ENCODE measurements at places on chromosomes 12 and 14.
A peak's percentile ranks its signal among the peaks of the same experiment; 100 is the strongest.

DNA sequence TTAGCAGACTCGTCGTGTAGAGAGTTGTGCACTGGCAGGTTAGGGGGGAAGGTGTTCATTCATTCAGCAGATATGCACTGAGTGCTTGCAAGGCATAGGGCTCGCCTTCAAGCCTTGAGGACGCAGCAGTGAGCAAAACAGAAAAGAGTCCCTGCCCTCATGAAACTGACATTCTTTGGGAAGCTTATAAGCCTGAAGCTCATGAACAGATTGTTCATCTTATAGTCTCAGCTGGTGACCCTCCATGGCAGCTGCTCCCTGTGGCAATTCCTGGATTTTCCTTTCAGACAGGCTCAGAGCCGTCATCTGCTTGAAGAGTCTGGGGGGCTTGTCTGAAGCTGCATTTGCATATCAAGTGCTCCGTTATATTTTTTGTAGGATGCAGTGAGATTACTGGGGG is 148.4 kb downstream of the PRKCH start:
- DNase-seq = no peak

DNA sequence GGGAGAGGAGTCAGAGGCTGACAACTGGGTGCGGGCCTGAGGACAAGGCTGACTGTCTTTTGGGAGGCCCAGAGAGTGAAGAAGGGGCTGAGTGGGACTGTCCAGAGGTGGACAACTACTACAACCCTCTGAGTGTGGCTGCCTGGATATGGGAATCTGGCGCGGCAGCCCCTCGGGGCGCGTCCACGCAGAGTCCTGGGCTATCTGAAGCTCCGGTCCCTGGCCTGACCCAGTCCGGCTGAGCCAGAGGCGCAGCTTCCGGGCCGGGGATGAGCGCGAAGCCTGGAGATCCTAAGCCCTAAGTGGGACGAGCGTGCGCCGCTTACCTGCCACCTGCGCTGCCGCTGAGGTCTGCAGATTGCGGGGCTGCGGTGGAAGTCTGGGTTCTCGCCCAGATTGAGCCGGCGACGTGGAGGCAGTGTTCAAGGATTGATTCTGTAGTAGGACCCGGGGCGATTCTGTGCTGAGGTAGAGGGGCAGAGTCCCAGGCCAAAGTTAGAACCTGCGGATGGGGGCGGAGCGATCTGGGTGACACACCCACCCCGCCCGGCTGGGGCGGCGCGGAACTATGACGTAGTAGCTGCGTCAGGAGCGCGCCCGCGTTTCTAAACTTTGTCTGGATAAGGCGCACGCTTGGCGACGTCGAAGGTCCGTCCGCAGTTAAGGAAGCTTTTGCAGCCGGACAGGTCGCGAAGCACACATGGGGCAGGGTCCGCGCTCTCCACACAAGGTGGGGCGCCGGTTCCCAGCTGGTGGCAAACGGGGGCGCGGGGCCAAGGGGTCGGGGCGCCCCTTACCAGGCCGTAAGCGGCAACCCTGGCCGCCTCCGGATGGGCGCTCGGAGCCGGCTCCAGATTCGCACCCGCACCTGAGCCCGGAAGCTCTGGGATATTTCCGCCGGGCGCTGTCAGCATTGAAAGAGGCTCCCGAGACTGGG is at the start of the genes DHRS1 and NOP9:
DHRS1 (minus strand) TSS at position 526 of the 937 bp plus-strand sequence. CDS start 674 bp downstream, outside the sequence.
NOP9 (plus strand) TSS at position 596 of the 937 bp plus-strand sequence; CDS start at position 701, 105 bp downstream.
- peak; percentile 89 for DNase-seq

- DNase-seq = no peak
Observed at GRCh38 chr14:63237791-63238190, 33.5 kb downstream of the RHOJ start.

DNA sequence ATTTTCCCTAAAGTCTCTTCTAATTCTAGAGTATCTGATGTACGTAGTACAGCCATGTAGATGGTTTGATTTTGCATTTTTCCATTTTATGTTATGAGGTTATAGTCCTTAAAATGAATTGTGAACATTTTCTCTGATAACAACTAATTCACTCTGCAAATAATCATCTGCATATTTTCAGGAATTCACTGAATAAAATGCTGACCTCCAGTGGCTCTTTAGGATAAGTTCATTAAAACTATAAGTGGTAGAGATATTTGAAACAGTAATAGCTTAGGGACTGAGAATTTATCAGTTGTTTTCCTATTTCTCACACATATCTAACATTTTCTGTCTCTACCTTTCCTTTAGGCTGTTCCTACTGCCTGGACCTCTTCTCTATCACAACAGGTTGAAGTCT is 4.4 kb downstream of the MSRB3 start:
- DNase-seq = no peak

DNA sequence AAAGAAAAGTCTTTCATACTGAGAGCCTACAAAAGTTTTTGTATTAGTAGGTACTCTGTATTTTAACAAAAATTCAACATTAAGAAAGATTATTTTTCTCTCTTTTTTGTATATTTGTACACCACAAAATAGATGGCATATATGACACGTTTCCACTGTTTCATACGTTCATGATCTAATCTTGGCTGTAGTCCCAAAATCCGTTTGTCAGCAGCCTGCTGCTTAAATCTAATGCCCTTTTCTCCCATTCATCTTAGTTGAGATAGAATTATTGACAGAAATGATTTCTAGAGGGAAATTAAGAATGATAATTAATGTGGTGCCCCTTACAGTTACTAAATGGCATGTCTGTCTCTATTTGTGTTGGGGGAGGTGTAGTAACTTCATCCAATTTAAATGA is 140.7 kb upstream of the NOVA1 start:
- no peak for DNase-seq

- DNase-seq = no peak
Observed at GRCh38 chr12:110998165-110998564, 77.8 kb upstream of the MYL2 start.

GRCh38 chr14:103545915-103546651 is 16.4 kb downstream of the BAG5 start:
- DNase-seq = no peak

GRCh38 chr12:16155938-16156337 is 121.5 kb downstream of the SLC15A5 start:
- DNase-seq = no peak

GRCh38 chr12:85466890-85467289 is 186.9 kb downstream of the ALX1 start:
- DNase-seq = no peak

- no peak for DNase-seq
Observed at GRCh38 chr12:126492181-126492580, 1426.9 kb downstream of the AACS start.

DNA sequence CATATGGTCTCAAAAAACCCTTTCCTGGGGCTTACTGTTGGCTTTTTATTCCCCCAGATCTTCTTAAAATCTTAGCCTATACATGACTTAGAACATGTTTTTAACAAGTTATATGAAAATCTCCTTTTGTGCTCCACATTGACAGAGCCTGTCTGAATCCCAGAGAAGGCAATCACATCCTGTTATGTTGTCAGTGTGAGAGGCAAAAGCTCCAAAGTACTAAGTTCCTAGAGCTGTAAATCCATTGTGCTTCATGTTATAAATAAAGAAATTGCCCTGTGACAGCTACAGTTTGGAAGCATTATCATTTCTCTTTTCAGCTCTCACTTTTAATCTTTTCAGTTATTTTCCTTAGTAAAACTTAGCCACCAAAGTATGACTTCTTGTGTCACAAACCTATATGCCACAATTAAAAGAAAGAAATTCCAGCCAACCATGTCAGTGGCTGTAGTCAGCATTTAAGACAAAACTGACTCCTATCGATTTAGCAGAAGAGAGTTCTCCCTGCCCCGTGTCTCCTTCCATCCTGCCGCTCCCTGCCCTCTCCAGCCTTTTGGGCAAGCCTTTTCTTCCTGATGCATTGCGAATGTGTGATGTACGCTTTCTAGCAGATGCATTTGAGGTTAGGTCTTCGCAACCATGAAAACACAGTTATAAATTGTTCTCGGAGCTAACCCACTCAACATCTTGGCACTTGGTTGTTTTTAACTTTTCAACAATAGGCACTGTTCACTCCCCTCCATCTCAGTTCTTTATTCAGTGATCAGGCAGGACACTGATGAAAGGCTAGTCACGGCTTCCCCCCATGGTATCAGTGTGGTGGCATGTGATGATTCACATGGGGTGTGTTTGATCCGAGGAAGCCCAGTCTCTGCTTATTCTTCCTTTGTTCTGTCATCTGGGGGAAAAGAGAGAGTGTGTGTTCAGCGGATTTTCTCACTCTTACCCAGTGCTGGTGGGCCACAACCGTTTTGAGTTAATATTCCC is 143.5 kb downstream of the SSPN start:
- DNase-seq = no peak

- DNase-seq = no peak
Observed at GRCh38 chr12:44847403-44847802, 28.7 kb downstream of the NELL2 start.

GRCh38 chr12:131280426-131280825 is 326.7 kb downstream of the ADGRD1 start:
- DNase-seq = no peak

DNA sequence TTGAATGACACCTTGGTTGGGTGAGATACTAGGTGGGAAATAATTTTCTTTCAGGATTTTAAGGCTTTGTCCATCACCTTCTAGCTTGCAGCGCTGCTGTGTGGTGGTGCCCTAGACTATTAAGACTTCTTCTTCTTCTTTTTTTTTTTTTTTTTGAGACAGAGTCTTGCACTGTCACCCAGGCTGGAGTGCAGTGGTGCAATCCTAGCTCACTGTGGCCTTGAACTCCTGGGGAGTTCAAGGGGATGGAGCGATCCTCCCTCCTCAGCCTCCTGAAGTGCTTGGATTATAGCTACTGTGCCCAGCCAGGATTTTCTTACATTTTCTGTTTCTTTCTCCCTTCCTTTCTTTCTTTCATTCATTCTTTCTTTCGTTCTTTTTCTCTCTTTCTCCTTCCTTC is 10.3 kb upstream of the MTA1 start:
- no peak for DNase-seq

DNA sequence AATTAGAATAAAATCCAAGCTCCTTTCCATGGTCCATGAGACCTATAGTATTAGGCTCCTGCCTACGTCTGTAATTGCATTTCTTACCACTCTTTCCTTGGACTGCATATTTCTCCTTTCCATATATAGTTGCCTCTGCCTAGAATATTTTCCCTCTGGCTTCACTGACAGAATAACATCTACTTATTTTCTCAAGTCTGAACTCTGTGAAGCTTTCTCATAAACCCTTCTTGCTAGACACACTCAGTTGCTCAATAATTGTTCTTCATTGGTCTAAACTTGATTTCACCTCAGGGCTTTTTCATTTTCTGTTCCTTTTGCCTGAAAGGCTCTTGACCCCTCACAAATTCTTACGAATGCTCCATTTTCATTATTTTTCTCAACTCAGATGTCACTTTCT is 36.9 kb upstream of the KRAS start:
- DNase-seq = no peak

DNA sequence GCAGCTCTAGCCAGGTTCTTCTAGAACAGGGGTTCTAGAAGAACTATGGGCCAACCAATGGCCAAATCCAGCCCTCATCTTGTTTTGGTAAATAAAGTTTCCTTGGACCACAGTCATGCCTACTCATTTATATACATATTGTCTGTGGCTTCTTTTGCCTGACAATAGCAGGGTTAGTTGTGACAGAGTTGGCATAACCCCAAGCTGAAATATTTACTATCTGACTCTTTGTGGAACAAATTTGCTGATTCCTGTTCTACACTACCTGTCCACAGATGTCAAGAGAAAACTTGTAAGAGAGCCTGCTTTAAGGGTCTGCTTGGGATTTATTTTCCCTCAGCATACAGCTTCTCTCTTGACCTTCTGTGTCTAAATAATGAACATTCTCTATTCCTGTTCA is 289.0 kb downstream of the KSR2 start:
- no peak for DNase-seq

- no peak for DNase-seq
Observed at GRCh38 chr12:20474443-20474842, 106.1 kb downstream of the PDE3A start.

- no peak for DNase-seq
Observed at GRCh38 chr12:24776861-24777260, 172.0 kb downstream of the BCAT1 start.

- no peak for DNase-seq
Observed at GRCh38 chr12:52231305-52232202, 1.5 kb upstream of the KRT7 start.

- DNase-seq = no peak
Observed at GRCh38 chr14:69048456-69048855, 69.4 kb upstream of the ACTN1 start.

GRCh38 chr12:79532907-79533288 is 157.9 kb downstream of the PAWR start:
- no peak for DNase-seq

DNA sequence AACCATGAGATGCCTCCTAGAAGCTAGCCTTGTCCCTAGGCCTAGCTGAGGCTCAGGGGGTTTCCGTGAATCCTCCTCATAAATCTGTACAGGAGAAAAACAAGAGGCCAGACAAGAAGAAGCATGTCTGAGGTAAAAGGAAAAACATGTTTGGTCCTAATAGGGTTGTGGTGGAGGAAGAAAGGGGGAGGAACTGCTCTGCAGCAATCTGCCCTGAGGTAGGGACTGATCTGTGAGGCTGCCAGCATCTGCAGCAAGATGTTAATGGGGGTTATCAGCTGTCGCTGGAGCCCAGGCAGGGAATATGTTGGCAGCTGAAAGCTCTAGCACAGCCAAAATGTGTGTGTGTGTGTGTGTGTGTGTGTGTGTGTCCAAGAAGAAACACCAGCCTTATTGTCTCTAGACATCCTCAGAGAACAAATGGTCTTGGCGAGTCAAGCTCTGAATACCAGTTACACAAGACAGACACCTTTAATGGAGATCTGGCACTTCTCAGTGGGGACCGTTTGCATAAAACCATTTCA is 218.5 kb downstream of the NUAK1 start:
- no peak for DNase-seq

DNA sequence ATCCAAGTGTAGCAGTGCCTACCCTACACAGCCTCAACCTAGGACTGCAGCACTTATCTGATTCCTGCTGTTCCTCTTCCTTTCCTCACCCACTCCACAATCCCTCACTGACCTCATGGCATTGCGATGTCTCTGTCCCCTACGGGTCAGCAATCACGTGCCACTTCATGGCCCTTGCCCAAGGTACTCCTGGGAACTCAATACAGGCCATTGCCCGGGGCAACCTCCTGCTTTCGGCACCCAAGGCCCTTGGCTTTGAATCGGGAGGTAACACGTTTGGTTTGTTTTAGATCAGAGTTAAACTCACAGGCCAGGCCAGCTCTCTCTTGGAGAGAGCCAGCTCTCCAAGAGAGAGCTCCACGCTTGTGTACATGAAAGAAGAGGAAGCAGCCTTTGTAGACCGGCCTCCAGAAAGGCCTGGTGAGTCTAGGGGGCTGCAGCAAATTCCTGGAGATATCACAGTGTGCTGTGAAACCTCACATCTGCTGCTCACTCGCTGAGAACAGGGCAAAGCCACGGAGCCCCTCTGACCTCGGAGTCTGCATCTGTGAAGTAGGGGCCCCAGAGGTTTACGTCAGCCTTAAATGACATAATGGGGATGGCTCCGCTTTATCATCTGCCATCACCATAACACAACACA is 12.2 kb downstream of the CLMN start:
- DNase-seq = no peak

- no peak for DNase-seq
Observed at GRCh38 chr12:108969622-108970021, 51.2 kb downstream of the SVOP start.

- no peak for DNase-seq
Observed at GRCh38 chr12:127726671-127727315, 540.2 kb upstream of the TMEM132C start.

GRCh38 chr12:25708661-25709060 is 155.6 kb upstream of the LMNTD1 start:
- no peak for DNase-seq

- DNase-seq = no peak
Observed at GRCh38 chr12:71662849-71663560, 643 bp downstream of the ZFC3H1 start.

GRCh38 chr12:109630815-109631214 is 57.2 kb downstream of the MVK start:
- DNase-seq = no peak

Measured in GM19239 (cell line).